ENCODE measurements at places on chromosomes 1 and 21.

GRCh38 chr21:45981151-45982091 is at the start of gene COL6A1:
TSS of gene COL6A1 (plus strand) at chr21:45981770. CDS start at chr21:45981851, 81 bp downstream.
- DNase-seq: peak; percentile 92

DNA sequence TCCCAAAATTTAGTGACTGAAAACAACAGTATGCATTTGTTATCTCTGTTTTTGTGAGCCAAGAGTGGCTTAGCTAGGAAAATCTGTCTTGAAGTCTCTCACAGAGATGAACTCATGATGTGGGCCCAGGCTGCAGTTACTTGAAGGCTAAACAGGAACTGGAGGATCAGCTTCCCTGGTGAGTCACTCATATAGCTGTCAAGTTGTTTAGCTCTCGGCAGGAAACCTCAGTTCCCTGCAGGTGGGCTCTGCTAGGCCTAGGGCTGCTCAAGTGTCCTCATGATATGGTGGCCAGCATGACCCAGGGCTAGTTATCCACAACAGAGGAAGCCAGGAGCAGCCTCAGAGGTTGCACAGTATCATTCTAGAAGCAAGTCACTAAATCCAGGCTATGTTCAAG is 30.2 kb upstream of the DDX59 start:
- no peak for DNase-seq

DNA sequence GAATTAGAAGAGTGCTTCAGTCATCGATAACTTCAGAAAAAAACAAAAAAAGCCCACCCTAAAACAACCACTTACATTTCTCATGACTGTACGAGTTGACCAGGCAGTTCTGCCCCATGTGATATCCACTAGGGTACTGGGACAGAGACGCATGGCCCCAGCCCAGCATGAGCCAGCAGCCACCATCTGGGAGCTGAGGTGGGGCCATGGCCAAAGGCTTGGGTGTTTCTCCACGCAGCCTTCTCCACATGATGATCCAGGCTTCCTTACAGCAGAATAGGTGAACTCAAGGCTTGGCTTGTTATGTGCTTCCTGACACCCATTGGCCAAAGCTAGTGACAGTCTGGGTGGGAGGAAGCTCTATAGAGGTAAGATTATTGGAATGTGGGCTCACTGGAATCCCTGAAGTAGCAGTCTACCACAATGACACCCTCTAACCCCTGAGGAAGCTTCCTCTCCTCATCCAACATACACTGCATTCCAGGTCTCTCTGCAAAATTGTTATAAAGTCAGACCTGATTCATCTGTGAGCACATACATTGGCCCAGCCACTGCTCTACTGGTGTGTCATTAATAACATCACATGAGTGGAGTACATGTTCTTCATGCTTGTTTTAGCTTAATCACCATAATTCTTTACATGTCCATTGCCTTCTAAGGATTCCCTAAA is 66.3 kb upstream of the NTPCR start:
- no peak for DNase-seq

DNA sequence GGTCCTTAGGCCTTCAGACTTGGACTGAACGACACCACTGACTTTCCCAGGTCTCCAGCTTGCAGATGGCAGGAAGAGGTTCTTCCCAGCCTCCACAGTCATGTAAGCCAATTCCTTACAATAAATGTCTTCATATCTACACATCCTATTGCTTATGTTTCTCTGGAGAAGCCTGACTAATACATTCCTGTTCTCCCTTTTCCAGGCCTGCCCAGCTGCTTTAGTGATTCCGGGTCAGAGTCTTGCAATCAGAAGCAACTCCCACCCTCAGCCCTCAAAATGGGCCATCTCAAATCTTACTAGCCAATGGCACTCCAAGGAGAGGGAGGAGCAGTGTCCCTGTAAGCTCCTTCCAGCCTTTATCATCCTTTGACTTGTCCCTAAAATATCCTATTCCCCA is 16.4 kb upstream of the CPT2 start:
- no peak for DNase-seq

GRCh38 chr1:215256936-215257679 is 174.6 kb downstream of the KCNK2 start:
- DNase-seq: no peak

- DNase-seq: no peak
These were observed 3.7 kb downstream of the PLPPR4 start for GRCh38 chr1:99268021-99268420.

DNA sequence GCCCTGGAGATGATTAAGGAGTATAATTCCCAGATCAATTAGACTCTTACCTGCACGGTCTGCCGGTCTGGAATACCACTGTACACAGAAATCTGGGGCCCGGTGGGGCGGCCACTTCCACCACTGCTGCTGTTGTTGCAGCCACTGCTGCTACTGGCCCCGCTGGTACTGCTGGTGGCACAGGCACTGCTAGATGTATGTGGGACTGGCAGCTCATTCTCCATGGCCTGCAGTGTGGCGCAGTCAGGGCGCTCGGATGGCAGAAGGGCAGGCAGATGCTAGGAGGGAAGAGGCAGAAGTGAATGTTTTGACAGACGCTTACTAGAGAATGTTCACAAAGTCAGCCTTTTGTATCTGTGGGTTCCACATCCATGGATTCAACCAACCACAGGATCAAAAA is 54.4 kb upstream of the A3GALT2 start:
- DNase-seq: no peak

DNA sequence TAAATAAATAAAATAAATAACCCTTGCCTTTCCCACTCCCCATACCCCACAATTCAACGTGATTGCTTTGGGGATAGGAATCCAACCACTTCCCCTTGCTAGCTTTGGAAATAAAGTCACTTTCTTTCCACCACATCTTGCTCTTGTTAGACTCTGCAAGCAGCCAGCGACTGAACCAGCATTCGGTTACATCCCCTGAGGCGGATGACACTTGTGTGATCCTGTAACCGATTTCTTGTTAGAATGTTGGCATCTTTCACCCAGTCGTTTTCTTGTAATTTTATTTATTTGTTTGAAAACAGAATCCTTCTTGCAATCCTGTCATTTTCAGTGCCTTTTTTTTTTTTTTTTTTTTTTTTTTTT is 1.6 kb upstream of the IFNGR2 start:
- no peak for DNase-seq

- no peak for DNase-seq
These were observed 240.6 kb upstream of the TMEM51 start for GRCh38 chr1:14912839-14913481.

- DNase-seq: no peak
These were observed 34.1 kb downstream of the TRIT1 start for GRCh38 chr1:39849203-39849602.

- no peak for DNase-seq
These were observed 49.0 kb downstream of the CACHD1 start for GRCh38 chr1:64518692-64519481.

- no peak for DNase-seq
These were observed 7.9 kb downstream of the PTGER3 start for GRCh38 chr1:71039661-71040262.

- DNase-seq: no peak
These were observed 42.9 kb downstream of the IER5 start for GRCh38 chr1:181131255-181131941.

DNA sequence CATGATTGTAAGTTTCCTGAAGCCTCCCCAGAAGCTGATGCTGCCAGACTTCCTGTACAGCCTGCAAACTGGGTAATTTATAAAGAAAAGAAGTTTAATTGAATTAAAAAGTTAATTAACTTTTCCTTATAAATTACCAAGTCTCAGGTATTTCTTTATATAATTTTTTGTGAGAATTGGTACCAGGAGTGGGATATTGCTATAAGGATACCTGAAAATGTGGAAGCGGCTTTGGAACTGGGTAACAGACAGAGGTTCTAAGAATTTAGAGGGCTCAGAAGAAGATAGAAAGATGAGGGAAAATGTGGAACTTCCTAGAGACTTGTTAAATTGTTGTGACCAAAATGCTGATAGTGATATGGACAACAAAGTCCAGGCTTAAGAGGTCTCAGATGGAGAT is 163.1 kb downstream of the PTPRU start:
- DNase-seq: no peak

GRCh38 chr1:7863756-7864328 is 11.0 kb upstream of the UTS2 start:
- no peak for DNase-seq

DNA sequence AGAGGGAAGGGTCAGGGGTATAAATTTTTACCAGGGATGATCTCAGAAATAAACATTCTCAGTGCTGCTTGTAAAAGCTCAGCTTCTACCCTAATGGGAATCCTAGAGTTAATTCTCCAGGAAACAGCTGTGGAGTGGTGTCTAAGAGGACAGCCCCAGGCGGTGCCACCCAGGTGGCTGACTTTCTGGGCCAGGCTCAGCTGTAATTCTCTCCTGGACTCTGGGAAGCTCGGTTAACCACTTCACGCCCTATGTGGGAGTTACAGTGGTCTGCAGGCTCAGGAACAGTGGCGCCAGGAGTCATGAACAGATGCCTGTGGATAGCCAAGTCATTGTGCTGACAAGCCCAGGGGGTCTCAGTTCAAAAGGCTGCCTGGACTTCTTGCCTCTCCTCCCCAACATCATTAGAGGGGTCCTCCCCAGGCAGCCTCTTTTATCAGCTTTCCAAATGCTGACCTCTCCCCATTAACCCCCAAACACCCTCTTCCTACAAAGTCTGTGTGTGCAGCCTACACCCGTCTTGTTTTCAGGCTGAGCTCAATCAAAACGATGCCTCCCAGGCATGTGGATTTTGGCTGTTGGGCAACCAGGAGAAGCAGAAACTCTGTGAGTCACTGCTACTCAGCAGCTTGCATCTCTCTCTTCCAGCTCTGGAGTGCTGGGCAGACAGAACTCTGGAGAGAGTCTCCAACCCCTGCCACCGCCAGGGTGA is 1.2 kb downstream of the HHIPL2 start:
- no peak for DNase-seq

GRCh38 chr1:14110040-14110439 is 410.1 kb downstream of the PRDM2 start:
- no peak for DNase-seq

DNA sequence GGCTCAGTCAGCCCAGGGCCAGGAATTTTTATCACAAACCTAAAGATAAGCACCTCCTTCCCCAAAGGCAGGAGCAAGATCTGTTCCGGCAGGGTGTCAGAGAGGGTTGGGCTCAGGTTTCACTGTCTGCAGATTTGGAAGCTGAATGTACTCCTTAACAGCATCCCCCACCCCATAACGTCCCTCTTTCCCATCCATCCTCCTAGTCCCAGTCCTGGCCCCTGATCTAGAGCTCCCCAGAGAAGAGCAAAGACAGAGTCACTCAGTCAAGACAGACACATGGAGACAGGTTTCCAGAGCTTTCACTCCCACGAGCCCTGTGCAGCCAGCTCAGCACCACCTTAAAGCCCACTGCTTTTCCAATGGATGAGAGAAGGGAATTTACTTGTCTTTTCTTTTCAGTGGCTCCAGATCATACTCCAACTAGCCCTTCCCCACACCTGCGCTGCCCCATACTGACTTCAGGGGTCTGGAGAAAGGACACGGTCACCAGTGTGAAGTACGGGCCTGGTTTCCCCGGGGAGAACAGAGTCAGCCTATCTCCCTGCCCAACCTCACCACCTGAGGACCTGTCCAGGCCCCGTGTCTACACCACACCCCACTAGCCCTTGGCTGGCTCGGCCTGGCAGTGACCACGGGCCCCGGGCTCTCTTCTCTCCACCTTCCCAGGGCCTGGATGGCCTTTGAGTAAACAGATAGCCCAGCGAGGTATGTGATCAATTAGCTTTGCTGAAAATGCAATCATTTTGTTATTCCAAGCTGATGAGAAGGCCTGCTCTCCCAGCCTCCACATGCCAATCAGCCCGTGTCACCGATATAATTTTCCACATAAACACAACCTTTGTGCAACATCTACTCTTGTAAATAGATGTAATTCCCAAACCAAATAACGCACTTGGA is 249.1 kb downstream of the FOXD2 start:
- DNase-seq: no peak

- no peak for DNase-seq
These were observed 22.3 kb downstream of the CDC42 start for GRCh38 chr1:22074803-22075202.

- DNase-seq: no peak
These were observed at the start of gene NR5A2 for GRCh38 chr1:200027264-200027823. TSS of gene NR5A2 (plus strand) at chr1:200027710. CDS start at chr1:200027848, 138 bp downstream.

DNA sequence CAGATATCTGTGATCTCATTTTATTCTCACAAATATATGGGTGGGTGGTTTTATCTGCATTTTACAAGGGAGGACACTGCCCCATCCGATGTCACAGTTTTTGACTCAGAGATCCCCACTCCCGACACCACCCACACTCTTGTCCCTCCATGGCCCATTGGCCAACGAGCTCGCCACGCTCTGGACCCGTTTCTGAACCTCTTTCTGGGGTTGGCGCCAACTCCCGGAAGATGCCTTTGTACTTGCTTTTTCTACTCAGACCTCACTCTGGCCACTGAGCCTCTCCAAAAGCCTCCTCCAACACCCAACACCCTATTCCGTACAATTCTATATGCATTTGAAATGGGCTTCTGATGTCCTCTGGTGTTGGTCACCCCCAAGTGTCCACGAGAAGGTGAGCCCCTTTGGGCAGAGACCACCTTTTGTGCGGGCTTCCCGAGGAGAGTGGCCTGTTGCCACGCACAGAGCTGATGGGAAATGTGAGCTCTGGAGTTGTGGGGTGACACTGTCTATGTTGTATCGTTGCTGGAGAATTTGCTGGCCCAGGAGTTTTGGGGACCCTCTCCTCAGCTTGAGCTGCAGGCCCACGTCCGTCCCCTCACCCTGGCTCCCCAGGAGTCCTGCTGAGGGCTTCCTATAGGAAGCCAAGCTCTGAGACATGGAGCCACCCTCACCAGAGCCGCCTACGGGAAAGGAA is 366.9 kb upstream of the VAMP3 start:
- DNase-seq: no peak

DNA sequence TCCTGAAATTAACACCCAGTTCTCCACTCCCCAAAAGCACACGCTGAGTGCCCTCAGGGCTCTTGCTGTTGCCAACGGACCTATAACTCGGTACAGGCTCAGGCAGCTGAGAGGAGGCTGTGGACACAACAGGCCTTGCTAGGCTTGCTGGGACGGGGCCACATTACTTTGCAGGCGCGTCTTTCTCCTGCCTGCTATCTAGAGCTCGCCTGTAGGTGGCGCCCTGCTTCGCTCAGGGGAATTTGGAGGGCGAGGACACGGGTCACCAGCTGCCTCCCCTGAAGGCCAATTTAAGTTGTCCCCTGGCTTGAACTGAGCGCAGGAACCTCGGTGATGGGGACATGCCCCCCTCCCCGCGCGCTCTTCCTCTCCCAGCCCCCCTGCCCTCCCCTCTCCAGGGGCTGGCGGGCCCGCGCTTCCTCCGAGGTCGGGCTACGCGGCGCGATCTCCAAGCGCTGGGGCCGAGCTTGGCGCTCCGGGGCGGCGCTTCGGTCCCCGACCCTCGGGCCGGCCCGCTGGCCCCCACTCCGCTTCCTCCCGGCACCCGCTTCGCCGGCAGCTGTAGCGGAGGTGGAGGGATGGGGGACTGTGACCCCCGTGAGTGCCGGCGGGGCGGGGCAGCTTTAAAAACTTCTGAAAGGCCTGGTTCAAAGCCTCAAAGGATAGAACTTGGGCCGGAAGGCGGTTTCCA is 32.4 kb upstream of the NFIA start:
- DNase-seq: peak; percentile 97

All from ascending aorta (tissue), 2 donors.